ENCODE measurements at places on chromosomes 1 and 21.
A peak's percentile ranks its signal among the peaks of the same experiment; 100 is the strongest.

GRCh38 chr21:15706696-15707095 lies 23.1 kb upstream of the USP25 start:
- DNase-seq = no peak

DNA sequence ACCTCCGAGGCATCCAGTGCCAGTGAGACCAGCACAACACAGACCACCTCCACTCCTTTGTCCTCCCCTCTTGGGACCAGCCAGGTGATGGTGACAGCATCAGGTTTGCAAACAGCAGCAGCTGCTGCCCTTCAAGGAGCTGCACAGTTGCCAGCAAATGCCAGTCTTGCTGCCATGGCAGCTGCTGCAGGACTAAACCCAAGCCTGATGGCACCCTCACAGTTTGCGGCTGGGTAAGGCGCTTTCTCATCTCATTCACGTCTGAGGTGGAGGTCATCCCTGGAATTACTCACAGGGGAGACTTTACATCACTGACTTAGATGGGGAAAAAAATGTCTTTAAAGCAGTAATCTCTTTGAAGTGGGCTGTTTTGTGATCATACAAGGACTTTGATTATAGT lies 106.3 kb downstream of the CD247 start:
- no peak for DNase-seq

DNA sequence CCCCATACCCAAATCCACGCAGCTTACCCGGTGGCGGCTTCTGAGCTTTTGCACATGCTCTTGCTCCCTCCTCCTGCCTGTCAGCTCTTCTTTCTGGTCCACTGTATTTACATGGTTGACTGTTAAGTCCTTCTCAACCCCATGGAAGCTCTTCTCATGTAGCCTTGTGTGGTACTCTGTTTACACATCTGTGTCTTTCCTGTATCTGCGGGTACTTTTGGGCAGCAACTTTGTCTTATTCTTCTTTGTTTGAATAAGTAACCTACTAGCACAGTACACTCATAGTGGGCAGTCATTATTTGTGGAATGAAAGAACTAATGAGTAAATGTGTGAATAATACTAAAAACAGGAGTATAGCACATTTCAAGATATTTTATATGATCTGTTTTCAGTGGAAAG lies 88.5 kb upstream of the GPR88 start:
- no peak for DNase-seq

DNA sequence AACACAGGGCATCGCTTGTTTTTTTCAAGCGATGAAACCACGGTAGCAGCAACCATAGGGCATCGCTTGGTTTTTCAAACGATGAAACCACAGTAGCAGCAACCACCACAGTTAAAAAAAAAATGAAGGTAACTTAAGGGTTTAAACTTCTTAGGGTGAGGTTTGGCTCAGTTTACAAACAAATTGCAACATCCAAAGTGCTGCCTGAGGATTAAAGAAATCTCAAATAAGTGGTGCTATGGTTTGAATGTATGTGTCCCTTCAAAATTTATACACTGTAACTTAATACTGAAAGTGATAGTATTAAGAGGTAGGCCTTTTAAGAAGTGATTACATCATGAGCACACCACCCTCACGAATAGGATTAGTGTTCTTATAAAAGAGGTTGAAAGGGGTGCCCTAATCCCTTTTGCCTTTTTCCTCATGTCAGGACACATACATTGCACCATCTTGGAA lies 6.4 kb upstream of the GBP5 start:
- no peak for DNase-seq

DNA sequence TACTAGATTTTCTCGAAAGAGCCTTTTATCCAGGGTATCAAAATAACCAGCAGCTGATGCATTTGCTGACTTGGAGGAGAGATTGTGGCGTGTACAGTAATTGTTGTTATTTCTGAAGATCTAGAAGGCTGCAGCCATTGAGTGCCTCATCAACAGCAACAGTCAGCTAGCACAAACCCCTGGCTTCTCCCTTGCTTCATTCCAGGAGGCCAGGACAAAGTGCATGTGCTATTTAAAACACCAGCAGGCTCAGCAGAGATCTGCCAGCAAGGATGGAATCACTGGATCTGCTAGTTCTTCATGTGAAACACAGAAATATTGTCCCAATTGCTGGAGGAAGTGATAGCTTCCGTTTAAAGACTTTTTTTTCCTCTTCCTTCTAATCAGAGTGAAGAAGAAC lies 2.8 kb upstream of the NGF start:
- no peak for DNase-seq

DNA sequence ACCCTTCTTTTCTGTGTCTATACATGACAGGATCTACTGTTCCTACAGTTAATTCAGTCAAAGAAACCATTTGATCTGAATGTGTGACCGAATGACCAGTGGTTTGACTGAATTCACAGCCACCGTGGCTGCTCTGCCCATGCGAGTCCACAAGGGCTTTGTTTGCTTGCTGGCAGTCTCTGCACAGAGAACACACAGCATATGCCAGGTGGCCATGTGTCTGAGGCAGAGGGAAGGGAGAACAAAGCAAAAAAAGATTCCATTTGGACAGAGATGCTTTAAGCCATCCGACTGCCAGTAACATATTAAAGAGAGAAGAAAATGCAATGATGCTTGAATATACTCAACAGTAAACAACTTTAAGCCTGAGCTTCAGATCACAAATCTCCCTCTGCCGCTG lies 737.8 kb upstream of the CXADR start:
- DNase-seq = no peak

DNA sequence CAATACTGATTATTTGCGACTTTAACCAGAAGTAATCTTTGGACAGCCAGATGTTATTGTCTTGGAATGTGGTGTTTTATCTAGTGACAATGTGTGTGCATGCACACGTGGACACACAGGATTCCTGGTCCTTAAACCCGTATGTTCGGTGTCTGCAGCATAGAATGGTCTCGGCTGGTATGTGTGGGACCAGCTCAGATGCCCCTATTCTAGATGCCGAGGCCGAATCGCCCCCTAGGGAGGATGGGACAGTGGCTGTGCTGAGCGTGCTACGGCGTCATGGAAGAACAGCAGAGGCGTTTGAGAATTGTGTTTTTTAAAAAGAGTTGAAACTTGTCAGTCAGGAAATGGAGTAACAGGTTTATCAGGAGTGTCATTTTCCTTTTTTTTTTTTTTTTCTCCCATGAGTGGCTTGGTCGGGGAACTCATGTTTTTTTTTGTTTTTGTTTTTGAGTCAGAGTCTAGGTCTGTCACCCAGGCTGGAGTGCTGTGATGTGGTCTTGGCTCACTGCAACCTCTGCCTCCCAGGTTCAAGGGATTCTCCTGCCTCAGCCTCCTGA lies 30.1 kb downstream of the SKI start:
- no peak for DNase-seq

GRCh38 chr1:11813021-11813420 lies 7.0 kb downstream of the CLCN6 start:
- no peak for DNase-seq

DNA sequence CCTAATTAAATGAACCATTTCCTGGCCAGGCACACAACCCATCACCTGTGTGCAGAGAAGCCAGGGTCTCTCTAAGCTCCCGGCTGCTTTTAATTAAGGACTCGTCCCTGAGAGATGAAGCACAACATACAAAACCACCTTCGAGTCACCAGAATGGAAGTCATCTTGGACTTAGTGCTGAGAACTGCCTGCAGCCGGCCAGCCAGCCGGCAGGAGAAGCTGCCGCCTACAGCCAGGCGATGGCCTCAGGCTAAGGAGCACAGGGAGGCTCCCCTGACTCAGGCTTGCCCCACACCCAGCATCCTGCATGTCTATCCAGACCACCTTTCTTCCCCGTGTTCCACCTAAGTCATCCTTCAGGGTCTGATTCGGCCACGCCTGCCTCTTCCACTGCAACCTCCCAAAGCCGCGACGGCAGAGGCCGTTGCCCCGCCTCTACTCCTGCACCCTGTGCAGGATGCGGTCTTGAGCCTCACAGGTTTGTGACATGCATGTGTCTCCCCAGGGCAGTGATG lies 83.6 kb downstream of the SLC66A1 start:
- DNase-seq = no peak

- DNase-seq = no peak
Observed at GRCh38 chr1:29136391-29136915, 12.8 kb upstream of the TMEM200B start.

- DNase-seq = peak; percentile 53
Observed at GRCh38 chr1:113390871-113391648, 745 bp downstream of the MAGI3 start.

DNA sequence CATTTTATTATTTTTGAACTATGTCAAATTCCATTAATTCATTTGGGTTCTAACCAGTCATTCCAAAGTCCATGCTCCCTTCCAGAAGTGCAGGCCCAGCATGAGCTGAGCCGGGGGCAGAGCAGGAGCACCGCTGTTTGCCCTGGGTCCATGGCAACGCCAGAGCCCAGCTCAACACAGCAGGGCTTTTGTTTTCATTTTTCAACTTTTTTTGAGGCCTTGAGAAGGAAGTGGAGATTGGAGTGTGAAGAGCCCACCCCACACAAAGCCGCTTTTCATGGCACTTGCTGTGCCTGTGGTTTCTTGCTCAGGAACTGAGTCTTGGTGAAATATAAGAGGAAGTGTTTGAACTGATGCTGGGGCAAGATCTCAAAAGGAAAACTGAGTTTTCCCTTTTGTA lies 13.2 kb upstream of the PRMT2 start:
- no peak for DNase-seq

GRCh38 chr1:234627009-234627950 lies 17.3 kb upstream of the IRF2BP2 start:
- DNase-seq = no peak

DNA sequence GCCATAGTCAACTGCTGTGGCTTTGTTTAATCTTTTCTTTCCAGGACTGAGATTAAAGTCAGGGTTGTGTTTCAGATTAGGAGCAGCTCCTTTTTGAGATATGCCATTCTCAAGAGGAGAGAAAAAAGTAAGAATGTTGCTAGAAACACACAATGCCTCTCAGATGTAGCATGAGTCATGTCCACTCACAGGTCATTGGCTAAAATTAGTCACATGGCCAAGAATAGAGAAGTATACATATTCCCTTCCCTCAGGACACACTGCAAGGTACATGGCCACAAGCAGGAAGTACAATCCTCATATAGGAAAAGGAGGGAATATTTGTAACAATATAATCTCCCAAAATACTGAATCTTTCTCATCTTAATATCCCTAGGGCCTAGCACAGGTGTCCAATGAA lies 141.9 kb upstream of the PTBP2 start:
- DNase-seq = no peak

GRCh38 chr1:3903141-3904005 lies 3.3 kb upstream of the C1orf174 start:
- no peak for DNase-seq

DNA sequence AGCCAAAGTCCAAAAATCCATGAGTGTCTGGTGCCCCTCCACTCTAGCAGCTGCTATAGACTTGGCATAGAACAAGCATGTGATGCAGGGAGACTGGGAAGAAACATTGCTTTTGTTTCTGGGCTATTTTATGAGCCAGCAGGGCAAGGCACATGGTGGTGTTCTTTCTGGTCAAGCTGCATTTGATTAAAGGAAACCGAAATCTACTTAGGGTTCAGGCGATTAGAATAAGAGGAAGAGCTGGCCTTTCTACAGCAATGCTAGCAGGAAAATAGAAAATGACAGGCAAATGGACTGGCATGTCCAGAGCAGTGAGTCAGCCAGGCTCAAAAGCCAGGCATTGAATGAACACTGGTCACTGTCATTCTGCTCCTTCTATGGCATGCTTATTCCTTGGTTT lies 28.5 kb upstream of the ARHGAP29 start:
- DNase-seq = no peak

- no peak for DNase-seq
Observed at GRCh38 chr1:79633456-79633855, 626.9 kb upstream of the ADGRL4 start.

DNA sequence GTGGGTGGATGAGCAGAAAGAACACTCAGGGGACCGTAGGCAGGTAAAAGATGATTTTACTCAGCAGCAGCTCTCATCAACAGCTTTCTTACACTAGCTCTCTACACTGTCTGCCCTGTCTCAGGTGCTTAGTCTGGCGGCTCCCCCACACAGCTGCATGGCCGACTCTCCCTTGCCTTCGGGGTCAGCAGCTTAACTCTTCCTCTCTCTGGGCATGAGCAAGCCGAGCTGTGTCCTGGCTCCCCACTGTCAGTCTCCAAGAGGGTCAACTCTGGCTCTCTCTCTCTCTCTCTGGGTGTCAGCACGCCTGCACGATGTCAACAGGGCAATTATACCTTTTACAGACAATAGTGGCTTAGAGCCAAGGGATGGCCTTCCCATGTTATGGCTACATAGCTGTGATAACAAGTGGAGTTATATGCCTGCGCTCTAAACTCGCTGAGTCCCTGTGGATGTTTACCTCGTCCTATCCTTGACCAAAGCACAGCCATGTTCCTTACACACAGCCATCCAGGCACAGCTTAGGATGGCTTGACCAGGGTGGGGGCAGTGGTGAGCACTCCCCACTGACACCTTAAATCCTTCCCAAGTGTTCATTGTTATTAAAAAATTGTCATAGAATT lies 3.1 kb upstream of the BCL10 start:
- no peak for DNase-seq

- DNase-seq = no peak
Observed at GRCh38 chr1:232074265-232074664, 447.7 kb downstream of the DISC1 start.
